Hypothalamus (tissue), 51 donors: ENCODE measurements at places on chromosomes 4 and X.

DNA sequence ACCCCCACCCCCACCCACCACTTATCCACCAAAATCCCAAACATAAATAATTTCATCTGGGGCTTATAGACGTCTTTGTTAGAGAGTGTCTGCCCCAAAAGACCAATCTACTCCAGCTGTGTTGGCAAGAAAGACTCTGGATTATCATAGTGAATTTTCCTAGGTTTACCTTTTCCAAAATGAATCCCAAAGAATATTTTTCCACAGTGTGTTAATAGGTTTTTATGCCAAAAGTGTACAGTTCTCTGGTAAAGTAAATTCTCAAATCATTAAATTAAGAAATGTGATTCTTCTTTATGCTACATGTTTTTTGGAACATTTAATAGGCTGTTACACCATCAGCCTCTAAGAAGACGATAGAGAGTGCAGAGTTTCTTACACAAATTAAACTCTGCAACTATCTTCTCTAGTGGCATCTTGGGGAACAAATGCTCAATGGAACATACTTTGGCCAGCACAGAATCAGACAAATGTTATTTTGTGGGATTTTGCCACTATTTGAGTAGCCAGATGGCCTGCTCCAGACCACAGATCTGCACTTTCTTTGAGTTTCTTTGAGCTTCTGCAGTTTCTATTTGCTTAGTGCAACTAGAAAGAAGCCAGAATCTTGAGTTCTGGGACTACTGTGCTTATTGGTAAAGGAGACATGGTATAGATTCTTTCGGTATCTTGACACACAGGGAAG is 206.0 kb downstream of the KIT start:
- no peak for DNase-seq

GRCh38 chrX:16665089-16665488 is 15.1 kb downstream of the S100G start:
- no peak for DNase-seq

DNA sequence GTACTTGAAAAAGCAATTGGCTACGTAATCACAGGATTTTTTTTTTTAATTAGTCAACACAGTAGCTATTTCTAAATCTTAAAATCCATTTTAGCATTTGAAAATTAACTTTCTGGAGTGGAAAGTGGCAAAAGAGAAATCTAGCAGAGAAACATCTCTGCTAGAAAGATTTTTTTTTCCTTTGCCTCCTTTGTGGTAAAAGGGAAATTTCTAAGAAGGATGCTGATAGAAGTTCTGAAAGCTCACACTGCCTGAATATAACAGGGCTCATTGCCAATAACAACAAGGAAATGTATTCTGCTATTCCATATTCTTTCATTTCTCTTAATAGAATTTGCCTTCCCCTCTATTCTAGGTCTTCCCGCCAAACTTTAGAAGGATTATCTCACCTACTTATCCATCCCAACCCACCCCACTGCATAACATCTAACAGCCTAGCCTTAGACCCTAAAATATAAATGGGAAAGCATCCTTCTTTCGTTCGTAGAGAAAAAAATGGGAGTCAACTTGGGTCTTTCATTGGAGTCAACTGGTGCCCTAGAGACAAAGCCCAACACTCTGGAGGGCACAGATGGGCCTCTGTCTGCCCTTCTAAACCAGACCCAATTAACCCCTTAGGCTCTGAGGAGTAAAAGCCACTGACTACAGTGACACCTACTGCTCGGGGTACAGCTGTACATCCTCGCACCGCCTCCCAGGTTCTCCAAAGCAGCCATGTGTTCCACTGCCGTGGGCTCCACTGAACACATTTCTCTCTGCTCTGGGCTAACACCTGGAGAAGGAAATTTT is 103.9 kb downstream of the MAML3 start:
- no peak for DNase-seq

DNA sequence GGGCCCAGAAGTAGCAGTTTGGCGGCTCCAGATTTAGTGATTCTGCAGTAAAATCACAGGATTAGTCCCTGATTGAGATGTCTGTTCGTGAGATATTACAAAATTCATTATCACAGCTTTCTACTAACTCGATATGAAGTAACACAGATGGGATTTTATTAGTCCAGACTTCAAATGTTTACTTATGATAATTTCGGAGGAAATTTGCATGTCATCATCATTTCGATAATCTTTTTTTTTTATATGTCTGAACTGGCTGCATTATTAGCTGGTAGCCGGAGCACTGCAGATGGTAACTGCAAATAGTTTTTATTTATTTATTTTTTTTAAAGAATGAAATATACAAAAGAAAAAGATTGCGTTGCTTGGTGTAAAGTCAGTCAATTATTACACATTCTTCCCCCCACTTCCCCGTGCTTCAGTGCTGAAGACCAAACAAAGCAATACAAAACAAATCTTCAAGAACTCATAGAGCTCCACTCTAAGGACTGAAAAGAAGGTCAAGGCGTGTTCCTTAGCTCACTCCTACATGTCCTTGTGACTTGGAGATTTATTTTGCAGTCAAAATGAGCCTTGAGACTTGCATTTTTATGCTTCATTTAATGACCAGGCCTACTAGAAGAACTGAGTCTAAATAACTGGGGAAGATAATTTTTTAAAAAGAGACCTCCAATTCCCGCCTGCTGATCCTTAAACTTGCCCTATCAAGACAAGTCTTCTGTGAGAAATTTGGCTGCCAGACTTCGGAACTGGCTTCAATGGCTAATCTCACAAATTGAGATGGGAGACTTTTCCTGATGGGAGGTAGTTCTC is 11.7 kb upstream of the PITX2 start:
- DNase-seq = no peak

DNA sequence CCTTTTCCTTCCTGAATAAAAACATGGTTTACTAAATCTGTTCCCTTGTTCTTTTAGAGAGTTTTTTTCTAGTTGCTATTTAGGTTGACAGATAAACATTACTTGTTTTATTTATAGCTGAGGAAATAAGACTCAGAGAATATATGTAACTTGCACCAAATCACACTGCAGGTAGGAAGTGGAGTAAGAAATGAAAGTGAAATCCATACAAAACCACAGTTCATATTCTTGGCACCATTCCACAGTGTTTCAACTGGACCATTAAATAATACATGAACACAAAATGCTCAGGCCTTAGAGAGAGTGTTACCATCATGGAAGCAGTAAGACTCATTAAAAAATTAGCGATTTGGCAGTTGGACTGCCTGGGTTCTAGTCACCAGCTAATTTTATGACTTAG is 326.9 kb upstream of the SLIT2 start:
- DNase-seq = no peak

- no peak for DNase-seq
These were observed 25.1 kb downstream of the TAB3 start for GRCh38 chrX:30863974-30864373.

DNA sequence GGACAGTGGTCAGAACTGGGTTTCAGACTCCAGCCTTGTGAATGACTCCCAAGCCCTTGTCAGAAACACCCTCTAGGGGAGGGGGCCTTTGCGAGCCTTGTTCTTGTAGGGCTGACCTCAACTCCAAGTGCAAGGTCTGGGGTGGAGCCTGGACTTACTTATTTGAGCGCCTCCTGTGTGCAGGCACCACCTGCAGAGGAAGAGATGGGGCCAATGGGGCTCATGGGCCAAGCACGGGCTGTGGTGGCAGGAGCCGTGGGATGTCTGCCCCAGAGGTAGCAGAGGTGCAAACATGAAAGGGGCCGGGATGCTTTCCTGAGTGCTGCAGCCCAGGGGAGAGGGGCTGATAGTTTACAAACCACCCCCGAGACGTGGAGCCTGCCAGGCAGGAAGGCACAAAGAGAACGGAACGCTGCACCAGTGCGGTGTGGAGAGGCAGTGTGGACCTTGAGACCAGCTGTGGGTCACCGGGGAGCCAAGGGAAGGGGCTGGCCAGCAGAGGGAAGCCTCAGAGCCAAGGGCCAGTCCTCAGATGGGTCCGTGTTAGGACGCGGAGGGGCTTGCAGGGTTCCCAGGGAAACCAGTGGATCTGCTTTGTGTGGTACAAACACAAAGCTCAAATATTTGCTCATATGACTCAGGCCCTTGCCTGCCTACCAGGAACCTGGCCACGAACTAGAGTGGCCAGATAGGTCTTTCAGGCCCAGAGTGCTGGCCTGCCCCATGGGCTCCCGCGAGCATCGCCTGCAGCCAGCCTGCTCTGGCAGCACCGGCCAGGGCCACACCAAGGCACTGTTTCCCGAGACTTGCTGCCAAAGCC is 8.7 kb upstream of the TADA2B start:
- DNase-seq = no peak

GRCh38 chrX:3803305-3803704 is 89.9 kb upstream of the PRKX start:
- no peak for DNase-seq

DNA sequence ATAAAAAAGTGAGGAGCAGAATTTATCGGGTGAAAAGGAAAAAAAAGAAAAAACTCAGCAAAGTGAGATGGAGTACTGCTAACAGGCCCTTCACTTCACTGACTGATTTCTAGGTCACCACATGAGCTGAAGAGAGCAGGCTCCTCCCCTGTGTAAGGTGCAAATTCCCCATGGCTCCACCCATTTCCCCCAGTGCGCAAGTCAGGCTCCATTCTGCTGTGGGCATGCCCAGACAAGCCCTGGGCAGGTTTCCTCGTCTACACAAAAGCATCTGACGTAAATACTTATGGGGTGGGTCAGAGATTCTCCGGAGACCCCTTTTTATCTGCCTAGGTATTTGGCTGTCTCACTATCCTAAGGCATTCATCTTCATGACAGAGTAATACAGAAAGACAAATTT is 157.9 kb downstream of the MAGEB5 start:
- no peak for DNase-seq

GRCh38 chrX:8783714-8784098 is 17.5 kb downstream of the FAM9A start:
- no peak for DNase-seq

DNA sequence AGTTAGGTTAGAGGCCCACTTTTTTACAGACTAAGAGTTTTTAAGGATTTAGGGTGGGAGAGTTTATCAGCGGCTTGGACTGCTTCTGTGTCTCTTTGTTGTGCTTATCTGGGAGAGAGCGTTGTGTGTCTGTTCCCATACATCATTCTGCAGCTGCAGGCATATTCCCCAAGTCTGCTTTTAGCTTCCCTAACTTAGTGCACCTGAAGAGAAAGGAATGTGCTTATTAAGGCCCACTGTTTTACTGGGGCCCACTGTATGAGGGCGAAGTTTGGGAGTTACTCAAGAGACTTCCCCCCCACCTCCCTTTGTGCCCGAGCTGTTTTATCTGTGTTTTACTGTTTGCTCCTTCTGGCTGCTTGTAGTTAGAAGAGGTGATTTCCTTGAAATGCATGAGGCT is 31.9 kb downstream of the ART3 start:
- no peak for DNase-seq

- no peak for DNase-seq
These were observed 141.1 kb downstream of the MSL3 start for GRCh38 chrX:11899091-11899490.

DNA sequence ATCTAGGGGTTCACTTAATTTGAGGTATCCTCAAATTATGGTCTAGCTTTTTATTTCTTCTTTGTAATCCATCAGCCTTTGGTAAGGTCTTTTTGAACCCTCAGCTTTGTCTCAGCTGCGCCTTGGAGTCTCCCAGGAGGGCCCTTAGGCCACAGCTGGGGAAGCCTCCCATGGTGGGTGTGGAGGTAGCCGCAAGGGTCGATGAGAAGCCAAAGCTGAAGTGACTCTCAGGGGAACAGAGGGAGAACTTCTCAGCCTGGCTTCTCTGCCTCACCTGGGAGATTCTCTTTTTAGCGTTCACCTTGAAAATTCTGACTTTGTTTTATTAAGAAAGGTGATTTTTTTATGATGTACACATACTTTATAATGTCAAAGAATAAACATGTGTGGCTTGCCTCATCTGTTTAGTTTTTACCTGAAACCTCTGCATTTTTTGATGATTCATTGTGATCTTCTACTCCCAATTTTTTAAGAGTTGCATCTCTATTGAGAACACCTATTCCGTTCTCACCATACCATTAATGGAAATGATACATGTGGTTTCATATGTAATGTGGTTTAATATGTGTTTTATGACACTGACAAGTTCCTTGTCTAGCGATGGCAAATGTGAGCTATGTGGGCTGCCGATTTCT is 25.6 kb upstream of the SLC25A4 start:
- DNase-seq = no peak

GRCh38 chr4:74283614-74284013 is 24.7 kb upstream of the EPGN start:
- no peak for DNase-seq

DNA sequence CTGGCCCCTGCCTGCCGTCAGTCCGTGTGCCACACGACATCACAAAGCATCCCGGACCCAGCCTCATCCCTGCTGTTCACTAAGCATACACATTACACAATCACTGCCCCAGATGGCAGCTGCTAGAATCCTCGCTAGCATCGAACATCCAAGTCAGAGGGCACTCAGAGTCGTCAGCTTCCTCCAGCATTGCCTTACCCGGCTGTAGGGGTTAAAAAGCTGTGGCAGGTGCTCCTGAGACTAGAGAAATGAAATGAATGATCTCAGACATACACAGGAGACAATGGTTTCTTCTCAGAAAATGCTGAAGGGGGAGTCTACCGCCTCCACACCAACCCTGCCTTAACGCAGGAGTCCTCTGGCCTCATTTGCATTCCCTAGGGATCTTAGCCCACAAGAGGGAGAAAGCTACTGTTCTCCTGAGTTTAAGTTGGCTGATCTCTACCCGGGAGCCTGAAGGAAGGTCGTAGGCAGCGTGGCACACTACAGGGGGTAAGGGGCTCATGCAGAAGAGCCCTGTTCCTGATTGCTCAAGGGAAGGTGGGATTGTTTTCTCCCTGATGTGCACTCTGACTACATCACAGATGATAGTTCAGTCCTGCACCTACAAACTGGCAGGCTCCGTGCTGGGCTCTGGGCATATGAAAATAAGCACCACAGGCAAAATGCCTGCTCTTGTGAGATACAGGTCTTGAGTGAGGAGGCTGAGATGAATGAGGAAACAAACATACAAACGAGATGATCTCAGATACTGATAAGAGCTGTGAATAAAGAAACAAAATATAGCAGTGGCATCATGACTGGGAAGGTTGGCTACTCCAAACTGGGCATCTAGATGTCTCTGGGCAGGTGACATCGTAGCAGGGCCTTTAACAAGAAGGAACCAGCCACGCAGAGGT is 2.6 kb upstream of the KIAA0232 start:
- no peak for DNase-seq

- no peak for DNase-seq
These were observed 1.5 kb downstream of the PITX2 start for GRCh38 chr4:110621328-110621812.

DNA sequence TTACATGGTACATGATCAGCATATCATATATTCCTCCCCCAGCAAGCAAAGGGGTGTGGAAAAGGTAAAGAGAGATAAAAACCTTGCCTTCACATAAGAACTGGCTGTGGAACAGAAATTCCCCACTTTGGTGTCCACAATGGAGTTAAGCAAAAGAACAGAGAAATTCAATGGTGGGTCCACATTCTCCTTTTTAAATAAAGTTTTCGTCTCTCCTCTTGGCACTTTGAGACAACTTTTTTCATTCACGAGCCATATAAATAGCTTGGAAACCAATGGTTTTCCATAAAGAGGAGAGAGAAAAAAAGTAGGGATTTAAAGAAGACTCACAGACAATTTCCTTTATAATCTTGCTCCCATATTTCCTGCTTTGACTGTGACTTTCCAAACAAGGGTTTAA is 148.1 kb downstream of the TSPAN5 start:
- no peak for DNase-seq

GRCh38 chr4:116082808-116083366 is 969.5 kb upstream of the NDST4 start:
- DNase-seq = no peak
